NCI-H446 treated with DMSO at 0.1 percent for 48 hours (cell line): ENCODE measurements at places on chromosomes 5 and 9.

- no peak for DNase-seq
These were observed 235.3 kb upstream of the HAPLN1 start for GRCh38 chr5:83955916-83956315.

GRCh38 chr5:126480824-126481223 is 57.6 kb downstream of the GRAMD2B start:
- no peak for DNase-seq

DNA sequence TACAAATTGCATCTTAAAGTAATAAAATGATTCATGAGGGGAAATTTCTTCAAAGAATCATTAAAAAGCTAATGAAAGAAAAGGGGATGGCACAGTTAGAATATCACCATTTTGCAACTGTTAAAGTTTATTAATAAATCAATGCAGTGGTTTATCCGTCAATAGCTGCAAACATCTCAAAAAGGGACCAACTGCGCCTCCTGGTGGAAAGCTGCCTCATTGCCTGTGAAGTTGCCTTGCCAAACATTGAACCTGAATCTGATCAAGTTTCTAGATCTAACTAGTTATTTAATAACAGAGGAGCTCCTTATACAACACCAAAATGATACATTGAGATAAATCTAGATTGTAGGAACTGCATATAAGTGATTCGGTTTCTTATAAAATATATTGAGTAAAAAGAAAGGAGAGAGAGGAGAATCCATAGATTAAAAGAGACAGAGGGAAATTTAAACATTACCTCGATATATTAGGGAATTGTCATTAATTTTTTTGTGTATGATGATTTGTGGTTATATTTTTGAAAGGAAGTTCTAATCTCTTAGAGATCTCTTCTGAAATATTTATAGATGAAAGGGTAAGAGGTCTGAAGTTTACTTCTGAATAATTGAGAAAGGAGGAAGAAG is 6.9 kb upstream of the NDUFB6 start:
- peak; percentile 15 for DNase-seq

GRCh38 chr5:156587012-156587411 is 260.0 kb downstream of the SGCD start:
- DNase-seq: no peak

- no peak for DNase-seq
These were observed 17.8 kb downstream of the IFNA5 start for GRCh38 chr9:21287280-21287679.

- DNase-seq: no peak
These were observed 1353.7 kb upstream of the ACO1 start for GRCh38 chr9:31030741-31031202.

- DNase-seq: no peak
These were observed 26.2 kb downstream of the WWC1 start for GRCh38 chr5:168317521-168318147.

- peak; percentile 95 for DNase-seq
These were observed 90.1 kb downstream of the RFX3 start for GRCh38 chr9:3435732-3436131.

GRCh38 chr9:2083479-2083878 is 68.3 kb downstream of the SMARCA2 start:
- DNase-seq: no peak

GRCh38 chr5:169874621-169875020 is 105.7 kb downstream of the INSYN2B start:
- DNase-seq: no peak

DNA sequence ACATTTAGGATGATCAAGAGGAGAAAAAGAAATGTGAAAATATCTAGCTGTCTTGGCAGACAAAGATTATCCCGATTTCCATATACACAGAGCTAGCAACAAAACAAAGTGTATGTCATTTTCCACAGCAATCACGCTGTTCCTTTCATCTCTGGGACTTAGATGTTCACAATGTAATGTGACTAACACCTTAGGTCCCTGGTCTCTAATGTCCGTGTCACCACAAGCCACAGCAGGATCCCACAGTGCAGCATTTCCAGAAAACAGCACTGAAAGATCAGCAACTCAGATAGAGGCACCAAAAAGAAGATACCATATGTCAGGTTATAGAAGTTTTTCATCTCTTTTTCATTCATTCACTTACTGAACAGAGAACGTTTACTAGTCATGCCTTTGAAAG is 118.0 kb upstream of the TNPO1 start:
- DNase-seq: no peak

- no peak for DNase-seq
These were observed 33.8 kb downstream of the PALM2AKAP2 start for GRCh38 chr9:109813829-109814228.

DNA sequence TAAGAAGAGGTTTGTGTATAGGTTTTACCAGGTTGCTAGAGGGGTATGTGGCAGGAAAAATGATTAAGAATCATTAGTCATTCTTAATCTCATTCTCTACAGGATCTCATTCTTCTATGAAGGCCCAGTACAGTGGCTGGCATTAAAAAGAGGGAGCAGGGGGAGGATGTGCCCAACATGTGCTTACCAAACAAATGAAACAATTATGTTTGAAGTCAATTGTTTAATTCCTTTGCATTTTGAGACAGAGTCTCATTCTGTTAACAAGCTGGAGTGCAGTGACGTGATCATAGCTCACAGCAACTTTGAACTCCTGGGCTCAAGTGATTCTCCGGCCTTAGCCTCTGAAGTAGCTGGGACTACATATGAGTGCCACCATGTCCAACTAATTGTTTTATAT is 23.0 kb downstream of the FNIP1 start:
- no peak for DNase-seq

DNA sequence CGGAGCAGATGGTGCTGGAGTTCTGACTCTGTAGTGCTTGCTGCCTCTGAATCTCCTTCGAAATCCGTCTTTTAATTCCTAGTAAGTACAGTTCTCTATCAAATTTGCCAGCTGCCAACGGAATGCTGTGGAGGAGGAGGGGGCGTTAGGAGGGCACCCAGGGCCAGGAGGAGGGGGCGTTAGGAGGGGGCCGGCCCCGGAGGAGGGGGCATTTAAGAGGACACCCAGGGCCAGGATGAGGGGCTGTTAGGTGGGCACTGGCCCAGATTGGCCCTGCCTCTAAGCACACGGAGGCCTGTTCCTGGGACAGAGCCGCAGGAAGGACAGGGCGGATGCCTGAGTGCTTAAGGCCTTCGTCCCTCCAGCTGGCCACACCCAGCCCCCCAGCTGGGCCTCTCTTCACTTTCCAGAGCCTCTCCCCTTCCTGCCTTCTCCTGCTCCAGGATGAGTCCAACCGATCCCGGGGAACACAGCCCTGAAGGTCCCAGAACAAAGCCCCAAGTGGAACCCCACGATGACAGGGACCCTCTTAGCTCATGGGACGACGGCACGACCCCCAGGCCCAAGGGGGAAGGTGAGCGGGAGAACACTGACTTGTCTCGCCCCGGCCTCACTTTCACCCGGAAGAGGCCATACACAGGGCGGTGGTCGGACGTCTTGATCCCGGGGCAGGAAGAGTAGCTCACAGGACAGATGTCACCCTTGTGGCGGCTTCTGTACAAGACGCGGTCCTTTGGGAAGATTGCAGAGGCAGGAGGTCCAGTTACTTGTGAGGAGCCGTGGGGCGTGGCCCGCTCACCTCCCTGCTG is 9.8 kb downstream of the INPP5E start:
- DNase-seq: no peak

DNA sequence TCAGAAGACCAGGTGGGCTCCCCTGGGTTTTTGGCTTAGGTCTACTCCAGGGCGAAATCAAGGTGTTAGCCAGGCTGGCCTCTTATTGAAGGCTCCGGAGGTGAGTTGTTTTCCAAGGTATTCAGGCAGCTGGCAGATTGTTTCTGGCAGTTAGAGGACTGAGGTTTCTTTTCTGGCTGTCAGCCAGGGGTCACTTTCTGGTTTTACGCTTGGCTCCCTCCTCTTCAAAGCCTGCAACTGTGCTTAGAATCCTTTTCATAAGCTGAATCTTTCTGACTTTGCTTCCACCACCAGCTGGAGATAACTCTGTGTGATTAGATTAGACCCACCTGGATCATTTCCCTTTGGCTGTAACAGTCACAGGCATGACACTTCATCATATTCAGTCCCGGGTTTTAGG is 24.6 kb downstream of the RFK start:
- no peak for DNase-seq

GRCh38 chr9:98974554-98974953 is 30.8 kb downstream of the COL15A1 start:
- DNase-seq: no peak

DNA sequence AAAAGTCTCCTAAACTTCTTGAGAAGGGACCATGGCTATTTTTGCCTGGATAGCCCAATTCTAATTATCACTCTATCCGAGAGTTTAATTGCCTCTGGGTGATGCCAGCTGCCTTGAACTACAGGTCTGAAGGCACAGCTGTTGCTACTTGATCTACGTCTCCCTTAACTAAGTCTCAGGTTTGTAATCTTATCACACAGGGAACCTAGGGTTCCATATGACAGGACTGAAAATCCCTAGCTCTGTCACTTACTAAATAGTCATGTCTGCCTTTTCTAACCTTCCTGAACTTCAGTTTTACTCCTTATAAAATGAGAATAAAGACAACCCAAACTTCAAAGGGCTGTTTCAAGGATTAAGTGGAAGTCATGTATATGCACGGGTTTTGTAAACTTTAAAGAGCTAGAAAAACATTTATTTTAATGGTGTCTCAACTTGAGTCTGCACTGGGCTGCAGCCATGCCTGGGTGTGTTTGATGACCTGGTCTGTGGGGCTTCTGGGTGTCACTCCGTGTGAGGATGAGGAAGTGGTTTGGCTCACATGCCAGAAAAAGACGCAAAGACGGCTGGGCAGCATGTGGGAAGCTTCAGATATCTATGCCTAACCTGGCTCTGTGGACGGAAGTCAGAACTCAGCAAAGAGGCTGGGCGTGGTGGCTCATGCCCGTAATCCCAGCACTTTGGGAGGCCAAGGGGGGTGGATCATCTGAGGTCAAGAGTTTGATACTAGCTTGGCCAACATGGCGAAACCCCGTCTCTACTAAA is 129.3 kb upstream of the SLC44A1 start:
- DNase-seq: no peak

DNA sequence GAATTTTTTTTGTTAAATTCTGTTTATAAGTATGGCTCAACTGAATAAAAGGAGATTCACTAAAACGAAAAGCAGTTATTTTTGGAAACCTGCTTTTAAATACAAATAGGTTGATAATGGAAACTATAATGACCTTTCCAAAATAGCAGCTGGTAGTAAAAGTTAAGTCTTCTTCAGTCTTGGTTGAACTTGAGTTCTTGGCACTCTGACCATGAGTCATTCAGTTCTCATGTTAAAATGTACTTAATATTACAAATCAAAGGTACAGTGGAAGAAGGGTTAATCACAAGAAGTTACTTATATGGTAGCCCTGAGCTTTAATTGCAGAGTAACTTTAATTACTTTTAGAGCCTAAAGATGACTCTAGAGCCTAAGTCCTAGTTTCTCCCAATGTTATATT is 62.1 kb downstream of the KLF9 start:
- no peak for DNase-seq

DNA sequence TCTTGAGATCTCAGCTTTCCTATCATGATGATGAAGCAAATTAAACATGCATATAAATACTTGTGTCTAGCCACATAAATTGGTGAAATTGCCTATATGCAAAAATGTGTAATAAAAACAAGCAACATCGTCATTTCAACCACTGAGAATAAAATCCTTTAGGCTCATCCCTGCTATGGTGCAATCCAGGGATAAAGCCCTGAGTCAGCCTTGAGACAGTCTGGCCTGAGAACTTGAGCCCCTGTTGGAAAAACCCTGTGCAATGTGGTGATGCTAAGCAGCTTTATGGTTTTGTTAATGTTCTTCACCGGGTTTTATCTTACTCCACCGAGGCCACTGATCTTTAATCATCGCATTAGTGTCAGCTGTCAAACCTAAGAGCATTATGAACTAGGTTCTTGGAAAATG is 170.5 kb downstream of the DCP2 start:
- no peak for DNase-seq

DNA sequence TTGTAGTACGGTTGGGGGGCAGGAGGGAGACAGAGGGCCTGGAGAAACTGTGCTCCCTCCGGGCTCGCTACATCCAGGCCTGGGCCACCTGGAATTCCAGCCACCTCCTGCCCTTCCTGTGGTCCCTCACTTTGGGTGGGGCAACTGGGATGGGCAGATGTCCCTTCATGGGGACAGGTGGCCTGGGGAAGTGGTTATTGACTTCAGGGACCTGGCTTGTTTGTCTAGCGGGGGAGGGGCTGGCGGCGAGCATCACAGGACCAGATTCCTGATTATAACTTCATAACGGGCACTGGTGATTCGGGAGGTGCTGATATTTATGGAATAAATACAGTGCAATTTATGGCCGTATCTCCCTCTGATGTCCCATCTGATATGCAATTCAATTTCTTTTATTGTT is 20.1 kb upstream of the LAMC3 start:
- DNase-seq: no peak

GRCh38 chr5:109224276-109224882 is 185.4 kb downstream of the PJA2 start:
- no peak for DNase-seq

DNA sequence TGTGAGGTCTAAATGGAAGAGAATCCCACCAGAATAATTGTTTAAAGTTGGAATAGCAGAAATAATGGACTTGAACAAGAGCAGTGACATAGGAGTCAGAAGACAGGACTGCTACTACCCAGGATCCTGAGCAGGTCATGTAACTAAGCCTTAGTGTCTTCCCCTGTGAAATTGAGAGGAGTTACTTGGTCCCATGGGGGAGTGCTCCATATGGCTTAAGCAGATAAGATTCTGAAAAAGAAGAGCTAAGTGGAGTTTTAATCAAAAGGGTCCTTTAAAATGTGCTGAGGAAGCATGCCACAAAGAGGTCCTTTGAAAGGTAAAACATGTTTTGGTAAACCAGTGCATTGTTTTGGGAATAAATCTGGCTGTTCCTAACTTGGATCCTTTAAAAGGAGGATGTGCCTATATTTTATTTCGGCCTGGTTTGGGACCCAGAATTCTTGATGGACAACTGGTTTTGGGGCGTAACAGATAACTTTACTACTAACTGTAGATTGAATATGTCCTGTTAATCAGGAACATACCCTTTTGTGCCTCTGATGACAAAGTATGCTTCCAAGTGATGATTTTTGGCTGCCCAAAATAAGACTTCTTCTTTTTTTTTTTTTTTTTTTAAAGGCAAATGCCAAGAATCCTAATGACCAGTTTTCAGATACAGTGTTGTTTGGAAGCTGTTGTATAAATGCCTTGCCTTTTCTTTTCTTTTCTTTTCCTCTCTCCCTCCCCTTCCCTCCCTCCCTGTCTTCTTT is 5.7 kb downstream of the RCL1 start:
- no peak for DNase-seq

DNA sequence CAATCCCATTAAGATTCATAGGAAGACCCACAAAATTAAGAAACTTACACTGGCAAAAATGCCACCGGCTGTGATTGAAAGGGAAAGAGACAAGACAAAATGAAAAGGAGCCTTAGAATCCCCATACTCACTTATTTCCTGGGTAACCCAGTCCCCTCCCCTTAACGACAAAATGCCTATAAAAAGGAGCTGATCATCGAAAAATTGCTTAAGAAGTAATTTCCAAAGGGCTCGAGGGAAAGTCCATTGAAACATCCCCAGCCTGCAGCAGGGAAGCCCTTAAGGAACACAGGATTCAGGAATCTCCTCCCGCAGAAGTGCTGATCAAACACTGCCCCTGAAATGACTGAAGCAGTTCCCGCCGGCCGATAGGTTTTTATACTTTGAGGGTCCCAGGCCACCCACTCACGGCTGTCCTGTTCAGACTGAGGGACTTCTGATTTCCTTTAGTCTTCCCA is 677 bp upstream of the ZNF79 start:
- DNase-seq: no peak

GRCh38 chr9:86099701-86100364 is 475 bp upstream of the GOLM1 start:
- DNase-seq: no peak
